ENCODE measurements at places on chromosomes 2 and 18.

GRCh38 chr18:53610957-53611356 lies 613.5 kb downstream of the MBD2 start:
- DNase-seq, result no peak

GRCh38 chr2:135926605-135927004 lies 50.4 kb upstream of the MCM6 start:
- no peak for DNase-seq

DNA sequence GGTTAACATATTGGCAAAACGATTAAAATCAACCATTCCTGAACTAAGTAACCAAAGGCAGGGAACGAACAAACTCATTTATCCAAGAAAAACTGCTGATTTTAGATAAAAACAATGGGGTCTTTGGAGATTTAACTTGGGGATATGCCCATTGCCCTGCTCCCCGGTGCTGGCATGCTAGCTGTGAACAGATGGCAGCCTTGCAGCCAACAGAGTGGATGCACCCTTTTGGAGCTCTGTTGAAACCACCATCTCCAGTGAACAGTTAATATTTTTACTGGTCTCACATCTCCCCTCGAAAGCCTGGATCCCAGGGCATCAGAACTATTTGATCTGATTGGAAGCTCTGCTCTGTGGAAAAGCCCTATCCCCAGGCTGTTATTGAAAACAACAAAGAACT lies 303.1 kb downstream of the TGIF1 start:
- no peak for DNase-seq

- DNase-seq, result no peak
Observed at GRCh38 chr18:36912887-36913286, 84.0 kb downstream of the KIAA1328 start.

DNA sequence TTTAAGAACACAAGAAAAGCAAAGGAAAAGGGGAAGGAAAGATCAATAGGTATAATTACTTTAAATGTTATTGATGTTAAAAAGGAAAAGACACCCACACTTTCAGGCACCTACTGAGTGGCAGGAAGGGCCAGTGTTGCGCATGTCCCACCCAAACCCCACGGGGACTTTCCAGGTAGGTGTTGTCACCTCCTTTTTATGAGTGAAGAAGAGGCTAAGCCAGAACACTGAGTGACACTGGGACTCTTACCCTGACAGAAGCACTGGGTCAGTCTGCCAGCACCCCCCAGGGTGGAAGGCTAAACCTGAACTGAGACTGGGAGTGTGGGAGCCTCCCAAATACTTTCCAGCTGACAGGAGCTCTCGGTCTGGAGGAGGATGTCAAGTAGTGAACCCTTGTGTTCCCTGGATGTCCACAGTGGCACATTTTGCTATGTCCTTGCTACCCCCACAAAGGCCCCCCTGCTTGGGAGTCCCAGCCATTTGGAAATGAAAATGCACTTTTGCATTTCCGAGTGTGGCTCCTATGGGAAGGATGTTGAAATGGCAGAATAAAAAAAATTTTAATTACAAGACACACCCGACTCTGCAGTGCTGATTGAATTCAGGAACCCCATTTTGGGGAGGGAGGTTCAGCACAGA lies 90.9 kb upstream of the SMAD2 start:
- DNase-seq, result no peak

DNA sequence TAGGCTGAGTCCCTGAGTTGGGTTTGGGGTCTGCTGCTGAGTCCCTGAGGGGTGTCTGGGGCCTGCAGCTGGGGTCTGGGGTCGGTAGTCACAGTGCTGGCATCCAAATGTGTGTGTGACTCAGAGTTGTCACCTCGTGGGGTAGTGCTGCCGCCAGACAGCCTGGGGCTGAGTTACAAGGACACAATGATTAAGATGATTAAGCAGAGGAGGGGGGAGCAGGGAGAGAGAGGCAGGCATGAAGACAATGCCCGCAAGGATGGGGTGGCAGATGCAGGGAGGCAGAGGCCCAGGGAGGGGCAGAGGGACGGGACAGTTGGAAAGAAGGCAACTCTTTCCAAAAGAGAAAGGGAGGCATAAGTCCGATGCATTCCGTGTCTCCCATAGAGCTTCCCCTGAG lies 120.2 kb downstream of the CELF4 start:
- no peak for DNase-seq

- DNase-seq, result no peak
Observed at GRCh38 chr2:28166956-28167355, 225.7 kb upstream of the FOSL2 start.

- DNase-seq, result no peak
Observed at GRCh38 chr2:160365716-160366367, 127.8 kb downstream of the RBMS1 start.
